ENCODE measurements at places on chromosomes 11 and 22.

GRCh38 chr22:49755631-49756001, 72.1 kb downstream of the BRD1 start:
- DNase-seq = peak; percentile 57

GRCh38 chr11:70250876-70251658, 19.4 kb upstream of the PPFIA1 start:
- no peak for DNase-seq

- no peak for DNase-seq
These were observed 22.2 kb downstream of the TSKU start for GRCh38 chr11:76805206-76805913.

GRCh38 chr22:36385491-36386350, 2.0 kb downstream of the MYH9 start:
- no peak for DNase-seq

DNA sequence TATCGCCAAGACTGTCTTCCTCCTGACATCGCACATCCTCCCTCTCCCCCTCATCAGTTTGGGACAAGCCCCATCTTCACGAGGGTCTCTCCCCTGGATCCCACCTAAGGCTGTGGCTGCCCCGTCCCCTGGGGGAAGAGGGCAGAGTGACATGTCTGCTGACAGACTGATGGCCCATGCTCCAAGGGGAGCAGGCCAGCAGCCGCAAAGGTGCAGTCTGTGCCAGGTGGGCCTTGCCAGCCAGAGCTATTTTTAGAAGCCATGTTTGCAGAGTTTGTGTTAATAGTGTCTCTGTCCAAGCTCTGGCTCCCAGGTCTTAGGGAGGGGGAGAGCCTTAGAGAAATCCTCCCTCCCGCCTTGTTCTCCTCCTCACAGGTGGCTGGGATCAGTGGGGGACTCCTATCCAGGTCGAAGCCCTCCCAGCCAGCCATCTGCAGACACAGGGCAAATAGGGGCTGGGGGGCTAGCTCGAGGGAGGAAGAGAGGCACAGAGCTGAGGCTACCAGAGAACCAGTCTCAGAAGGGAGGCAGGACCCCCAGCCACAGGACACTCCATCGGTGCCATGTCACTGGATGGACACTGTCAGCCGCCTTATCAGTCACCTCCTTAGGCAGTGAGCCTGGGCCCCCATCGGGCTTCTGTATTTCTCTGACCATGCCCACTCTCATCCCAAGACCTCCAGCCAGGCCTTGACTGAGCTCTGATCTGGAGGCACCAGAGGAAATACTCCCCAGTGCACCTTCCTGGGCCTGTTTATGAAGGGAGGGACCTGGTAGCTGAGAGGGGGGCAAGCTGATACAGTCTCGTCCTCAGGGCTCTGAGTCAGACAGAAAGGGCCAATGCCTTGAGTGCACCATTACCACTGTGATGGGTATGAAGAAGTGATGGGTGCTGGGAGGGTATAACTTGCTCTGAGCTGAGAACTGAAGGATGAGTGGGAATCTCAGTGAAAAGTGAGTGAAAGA, 49.3 kb downstream of the CHRDL2 start:
- DNase-seq = no peak

DNA sequence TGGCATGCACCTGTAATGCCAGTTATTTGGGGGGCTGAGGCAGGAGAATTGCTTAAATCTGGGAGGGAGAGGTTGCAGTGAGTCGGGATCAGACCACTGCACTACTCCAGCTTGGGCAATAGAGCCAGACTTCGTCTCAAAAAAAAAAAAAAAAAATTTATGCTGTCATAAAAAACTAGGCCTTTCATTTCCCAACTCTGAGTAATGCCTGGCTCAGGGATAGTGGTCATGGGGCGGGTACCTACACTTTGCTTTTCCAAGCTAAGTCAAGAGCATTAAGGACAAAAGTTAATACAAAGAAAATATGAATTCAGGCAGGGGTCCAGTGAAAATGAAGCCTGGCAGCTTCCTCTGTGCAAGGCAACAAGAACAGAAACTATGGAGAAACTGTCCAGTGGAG, 16.3 kb downstream of the CPSF7 start:
- DNase-seq = no peak

- no peak for DNase-seq
These were observed 29.8 kb downstream of the MICAL3 start for GRCh38 chr22:17994424-17995108.

- DNase-seq = no peak
These were observed 23.1 kb upstream of the IRAG1 start for GRCh38 chr11:10716543-10717259.

- no peak for DNase-seq
These were observed 3.3 kb downstream of the CD248 start for GRCh38 chr11:66313321-66314185.

- DNase-seq = no peak
These were observed 11.8 kb downstream of the IL10RA start for GRCh38 chr11:117997823-117998579.

DNA sequence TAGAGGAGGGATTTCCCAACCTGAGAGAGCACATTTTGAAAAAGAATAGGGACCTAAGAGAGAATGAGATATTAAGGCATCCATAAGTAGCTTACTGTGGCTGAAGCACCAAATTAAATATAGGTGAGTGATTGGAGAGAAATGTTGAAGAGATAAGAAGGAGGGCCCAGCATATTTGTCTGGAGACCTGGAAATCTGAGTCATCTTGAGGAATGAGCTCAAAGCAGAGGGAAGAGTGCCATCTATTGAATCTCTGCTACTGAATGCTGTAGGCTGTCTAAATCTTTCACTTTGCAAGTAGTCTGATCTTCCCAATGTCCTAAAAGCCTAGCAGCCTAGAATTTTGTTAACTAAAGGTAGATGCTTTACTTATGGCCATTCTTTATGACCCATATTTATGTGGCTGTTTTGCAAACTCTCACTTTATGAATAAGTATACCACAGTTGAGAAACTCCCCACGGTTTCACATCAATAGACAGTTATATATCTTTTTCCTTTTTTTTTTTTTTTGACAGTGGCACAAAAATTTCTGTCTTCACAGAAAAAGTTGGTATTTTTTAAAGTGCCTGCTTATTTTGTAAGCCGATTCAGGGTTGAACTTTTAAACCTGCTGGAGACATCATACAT, 2093.5 kb downstream of the LRRC4C start:
- DNase-seq = no peak

DNA sequence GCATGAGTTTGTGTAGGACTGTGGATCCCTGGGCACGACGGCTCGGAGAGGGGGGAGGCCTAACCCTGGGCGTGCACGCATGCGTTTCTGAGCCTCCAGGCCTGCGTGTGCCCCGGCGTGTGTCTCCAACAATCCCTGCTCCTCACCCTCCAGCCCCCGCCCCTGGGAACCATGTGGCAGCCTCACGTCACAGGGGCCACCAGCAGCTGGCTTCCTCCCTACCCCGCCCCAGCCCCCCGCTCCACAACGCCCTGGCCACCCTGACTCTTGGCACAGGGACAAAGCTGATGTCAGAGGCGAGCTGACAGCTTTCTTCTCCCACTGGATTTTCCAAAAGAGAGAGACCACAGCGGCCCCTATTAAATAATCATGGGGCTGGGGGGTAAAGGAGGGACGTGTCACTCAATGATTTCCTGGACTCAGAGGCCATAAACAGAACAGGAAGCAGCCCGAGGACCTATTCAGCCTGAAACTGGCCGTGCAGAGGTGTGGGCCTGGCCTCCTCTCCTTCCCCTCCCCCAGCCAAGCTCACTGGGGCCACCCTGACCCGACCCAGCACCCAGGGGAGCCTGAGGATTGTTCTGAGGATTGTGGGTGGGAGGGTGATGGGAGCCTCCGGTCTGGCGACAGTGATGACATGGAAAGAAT, 6.8 kb upstream of the LIF start:
- DNase-seq = no peak

GRCh38 chr11:102843489-102843888, at the start of gene MMP3:
Gene MMP3, minus strand, starts transcription at chr11:102843609. Its CDS starts 63 bp downstream, at chr11:102843546.
- DNase-seq = no peak

GRCh38 chr22:35742342-35743100, 24.8 kb downstream of the APOL5 start:
- DNase-seq = peak; percentile 74

DNA sequence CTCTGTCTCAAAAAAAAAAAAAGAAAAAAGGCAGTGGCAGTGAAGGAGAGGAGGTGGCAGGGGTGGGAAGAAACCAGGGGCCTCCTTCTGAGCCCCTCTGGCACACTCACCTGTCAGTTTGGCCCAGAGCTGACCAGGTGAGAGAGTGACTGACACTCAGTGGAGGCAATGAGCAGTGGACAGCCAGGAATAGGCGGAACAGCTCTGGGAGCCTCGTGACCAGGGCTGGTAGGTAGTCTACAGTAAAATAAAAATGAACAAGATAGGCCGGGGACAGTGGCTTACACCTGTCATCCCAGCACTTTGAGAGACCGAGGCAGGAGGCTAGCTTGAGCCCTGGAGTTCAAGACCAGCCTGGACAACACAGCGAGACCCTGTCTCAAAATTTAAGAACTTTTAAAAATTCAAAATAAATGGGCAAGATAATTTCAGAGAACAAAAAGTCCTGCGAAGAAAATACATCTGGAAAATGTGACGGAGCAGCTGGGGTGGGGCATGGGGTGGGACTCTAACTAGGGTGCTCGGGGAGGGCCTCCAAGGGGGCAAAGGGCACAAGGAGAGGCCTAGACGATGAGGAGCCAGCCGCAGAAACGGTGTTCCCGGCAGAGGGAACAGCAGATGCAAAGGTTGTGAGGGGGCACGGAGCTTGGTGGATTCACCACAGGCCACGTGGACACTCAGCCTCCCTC, 3.8 kb upstream of the PDXP start:
- no peak for DNase-seq

- DNase-seq = no peak
These were observed 70.8 kb downstream of the PANX1 start for GRCh38 chr11:94199136-94200130.

GRCh38 chr11:22828373-22828772, 1.2 kb downstream of the SVIP start:
- DNase-seq = no peak

DNA sequence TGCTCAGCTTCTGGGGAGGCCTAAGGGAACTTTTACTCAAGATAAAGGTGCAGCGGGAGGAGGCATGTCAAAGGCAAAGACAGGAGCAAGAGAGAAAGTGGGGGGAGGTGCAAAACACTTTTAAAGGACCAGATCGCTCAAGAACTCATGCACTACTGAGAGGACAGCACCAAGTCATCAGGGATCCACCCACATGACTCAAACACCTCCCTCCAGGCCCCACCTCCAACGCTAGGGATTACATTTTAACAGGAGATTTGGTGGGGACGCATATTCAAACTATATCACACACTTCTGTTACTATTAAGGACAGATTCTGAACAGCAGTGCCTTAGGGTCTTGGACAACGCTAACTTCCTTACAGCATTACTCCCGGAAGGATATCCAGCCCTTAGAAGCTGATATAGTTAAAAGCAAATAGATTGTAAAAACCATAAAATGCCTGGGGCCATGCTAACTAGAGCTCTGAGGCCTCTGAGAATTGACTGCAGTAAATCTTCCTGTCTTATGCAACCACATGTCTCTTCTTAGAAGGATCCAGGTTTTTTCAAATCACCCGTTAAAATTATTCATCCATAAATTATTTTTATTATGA, 16.7 kb upstream of the ZC3H12C start:
- no peak for DNase-seq

DNA sequence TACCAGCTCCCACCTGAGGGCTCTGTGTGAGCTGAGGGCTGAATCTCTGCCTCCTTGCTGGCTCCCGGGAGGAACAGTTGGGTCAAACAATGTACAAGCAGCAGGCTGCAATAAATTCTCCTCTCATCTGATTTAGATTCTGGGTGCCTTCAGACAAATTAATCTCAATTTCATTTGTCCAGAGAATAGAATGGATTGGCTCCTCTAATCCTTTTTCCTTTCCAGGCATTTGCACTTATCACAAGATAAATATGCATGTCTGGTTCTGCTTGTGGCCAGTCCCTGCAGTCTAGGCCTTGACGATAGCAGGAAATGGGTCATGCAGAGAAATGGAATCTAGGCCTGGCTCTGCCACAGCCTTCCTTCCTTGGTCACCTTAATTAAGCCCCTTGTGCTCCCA, 28.7 kb downstream of the UPB1 start:
- no peak for DNase-seq

GRCh38 chr11:102577182-102577581, 46.6 kb upstream of the MMP7 start:
- no peak for DNase-seq

GRCh38 chr11:834371-835316, 1.9 kb downstream of the CD151 start:
- no peak for DNase-seq

- DNase-seq = no peak
These were observed 81.7 kb downstream of the BARX2 start for GRCh38 chr11:129457321-129457720.

- no peak for DNase-seq
These were observed 529 bp upstream of the CCND1 start for GRCh38 chr11:69640260-69640994.

DNA sequence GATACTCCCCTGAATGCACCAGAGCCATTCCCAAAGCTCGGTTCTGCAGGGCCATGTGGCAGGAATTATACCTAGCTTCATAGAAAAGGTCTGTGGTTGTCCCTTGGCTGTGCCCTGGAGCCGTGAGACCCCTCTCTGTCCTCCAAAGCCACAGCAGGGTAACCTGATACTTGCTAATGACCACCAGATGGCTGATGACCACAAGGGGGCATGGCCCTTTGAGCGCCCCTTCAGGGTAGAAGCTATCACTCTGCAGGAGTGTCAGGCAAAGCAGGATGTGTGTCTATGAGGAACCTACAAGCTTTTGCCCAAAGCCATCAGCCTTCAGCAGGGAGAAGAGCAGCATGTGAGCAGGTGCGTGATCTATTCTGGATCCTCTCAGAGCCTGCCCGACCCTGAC, 95.3 kb downstream of the NTM start:
- DNase-seq = no peak

GRCh38 chr22:17789379-17790200, 15.3 kb upstream of the BID start:
- DNase-seq = no peak

- DNase-seq = no peak
These were observed 21.2 kb upstream of the MAP6 start for GRCh38 chr11:75689863-75690609.

GRCh38 chr11:61971248-61972111, 4.0 kb upstream of the FTH1 start:
- peak; percentile 93 for DNase-seq
